ENCODE measurements at places on chromosomes 5 and 9.

- DNase-seq = no peak
Measured at GRCh38 chr9:36298566-36298965, 40.3 kb upstream of the GNE start.

DNA sequence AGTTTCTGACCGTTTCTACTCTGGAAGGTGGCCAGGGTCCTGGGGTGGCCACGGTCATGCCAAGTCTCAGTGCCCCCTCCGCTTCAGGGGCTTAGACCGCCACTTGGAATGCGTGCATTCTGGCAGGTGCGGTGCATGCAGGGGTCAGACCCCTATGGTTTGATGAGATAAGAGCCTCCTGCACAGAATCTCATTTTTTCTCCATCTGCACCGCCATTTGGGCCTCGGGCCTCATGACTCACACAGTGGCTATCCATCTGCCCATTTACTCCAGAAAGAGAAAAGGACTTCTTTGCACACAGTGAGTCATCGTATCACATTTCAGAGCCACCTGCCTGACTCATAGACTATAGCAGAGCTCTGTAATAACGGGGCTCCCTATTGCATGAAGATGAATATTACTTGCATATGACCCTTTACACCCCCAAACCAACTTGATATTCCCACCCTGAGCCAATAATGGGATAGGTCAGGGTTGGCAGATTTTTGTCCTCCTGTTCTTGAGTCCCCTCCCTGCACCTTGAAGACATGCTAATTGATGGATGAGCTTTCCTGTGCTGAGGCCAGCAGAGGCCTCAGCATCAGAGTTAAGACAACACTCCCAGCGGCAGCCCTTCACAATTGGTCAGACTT, 157.4 kb downstream of the NR3C1 start:
- DNase-seq = no peak

- no peak for DNase-seq
Measured at GRCh38 chr9:38066914-38067858, 1.8 kb downstream of the SHB start.

DNA sequence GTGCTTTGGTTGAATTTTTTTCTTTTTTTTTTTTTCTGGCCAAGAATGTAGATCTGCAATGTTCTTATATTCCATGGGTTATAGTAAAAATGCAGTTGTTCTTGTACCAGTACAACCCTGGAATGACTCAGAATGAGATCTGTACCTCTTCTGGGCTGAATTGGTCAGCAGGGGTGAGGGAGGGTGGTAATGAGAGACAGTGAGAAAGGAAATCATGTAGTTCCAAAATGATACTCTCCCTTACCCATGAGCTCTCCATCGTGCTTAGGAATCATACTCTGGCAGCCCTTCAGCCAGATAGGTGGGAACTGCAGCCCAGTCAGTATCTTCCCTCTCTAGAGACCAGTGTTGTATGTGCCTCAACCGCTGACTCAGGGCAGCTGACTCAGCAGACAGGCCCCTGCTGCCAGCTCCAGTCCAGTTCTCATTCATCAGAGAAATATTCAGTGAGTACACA, 2.1 kb upstream of the GLIS3 start:
- DNase-seq = peak; percentile 24

DNA sequence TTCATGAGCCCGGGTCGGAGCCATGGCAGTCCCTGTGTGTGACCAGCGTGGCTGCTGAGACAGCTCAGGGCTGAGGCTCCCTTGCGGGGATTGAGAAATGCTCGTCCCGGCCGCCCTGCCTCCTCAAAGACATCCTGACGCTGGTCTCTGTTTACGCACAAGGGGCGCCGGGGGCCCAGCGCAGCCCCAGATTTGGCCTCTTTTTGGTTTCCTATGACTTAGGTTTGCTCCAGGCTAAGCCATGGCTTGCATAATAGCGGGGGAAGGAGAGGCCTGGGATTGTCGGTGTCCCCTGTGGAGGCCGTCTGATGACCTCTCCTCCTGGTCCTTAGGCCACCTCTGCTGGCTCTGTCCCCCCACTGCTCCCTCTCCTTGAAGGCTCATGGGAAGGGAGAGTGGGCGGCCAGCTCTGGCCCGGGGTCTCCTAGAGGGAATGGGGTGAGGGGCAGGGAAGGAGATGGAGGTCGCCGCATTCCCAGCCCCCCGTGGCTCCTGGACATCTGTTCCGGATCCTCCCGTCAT, 3.5 kb downstream of the LAMC3 start:
- no peak for DNase-seq

DNA sequence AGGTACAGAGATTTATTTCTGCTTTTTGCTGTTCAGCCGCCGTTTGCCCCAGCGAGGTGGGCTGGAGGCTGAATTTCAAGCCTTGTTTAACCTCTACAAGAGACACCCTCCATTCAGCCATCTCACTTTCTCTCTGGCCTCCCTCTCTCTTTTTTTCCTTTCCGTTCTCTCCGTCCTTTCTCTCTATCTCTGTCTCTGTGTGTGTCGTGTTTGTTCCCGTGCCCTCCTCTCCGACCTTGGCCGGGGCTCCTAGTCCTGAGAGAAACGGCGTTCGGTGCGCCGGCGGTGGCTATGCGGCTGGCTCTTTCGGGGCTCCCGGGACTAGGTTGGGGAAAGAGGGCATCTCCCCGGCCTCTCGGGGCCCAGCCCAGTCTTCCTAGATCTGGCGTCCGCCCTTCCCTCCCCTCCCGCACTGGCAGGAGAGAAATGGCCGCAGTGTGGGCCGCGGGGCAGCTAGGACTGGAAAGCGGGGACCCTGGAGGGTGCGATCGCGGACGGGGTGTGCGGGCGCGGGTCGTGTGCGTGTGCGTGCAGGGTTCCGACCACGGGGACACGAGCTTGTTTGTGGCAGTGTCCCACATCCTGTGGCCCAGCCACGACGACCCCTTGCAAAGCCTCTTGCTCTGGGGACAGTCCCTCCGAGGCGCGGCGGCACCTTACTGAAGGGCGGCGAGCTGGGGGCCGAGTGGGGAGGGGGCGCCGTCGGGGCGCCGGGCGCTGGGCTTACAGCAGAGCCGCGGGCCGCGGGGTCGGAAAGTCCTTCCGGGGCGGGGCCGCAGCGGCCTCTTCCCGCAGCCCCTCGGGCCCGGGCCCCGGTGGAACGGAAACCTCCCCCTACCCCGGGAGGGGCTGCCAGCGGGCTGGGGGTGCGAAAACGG, 5.7 kb downstream of the LHX2 start:
- DNase-seq = no peak

DNA sequence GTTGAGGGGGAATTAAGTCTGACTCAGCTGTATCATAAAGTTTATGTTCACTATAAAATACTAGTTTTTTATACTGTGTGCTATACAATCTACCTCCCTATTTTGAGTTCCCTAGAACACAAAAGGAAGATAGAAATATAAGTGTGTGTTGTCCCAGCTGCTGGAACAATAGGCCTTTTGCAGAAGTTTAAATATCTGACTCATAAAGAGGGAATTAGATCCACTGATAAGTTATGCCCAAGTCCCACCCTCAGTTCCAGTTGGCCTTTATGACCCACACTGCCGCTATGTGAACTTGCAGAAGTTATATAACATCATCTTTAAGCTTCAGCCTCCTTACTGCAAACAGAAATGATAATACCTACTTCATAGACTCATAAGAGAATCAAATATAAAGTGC, 88.5 kb upstream of the DAB2 start:
- no peak for DNase-seq

- no peak for DNase-seq
Measured at GRCh38 chr9:120265791-120266190, 314.2 kb downstream of the CDK5RAP2 start.

- no peak for DNase-seq
Measured at GRCh38 chr9:122248448-122248865, 16.2 kb downstream of the RBM18 start.

GRCh38 chr5:57889558-57889957, 406.9 kb upstream of the ACTBL2 start:
- DNase-seq = no peak

- DNase-seq = no peak
Measured at GRCh38 chr5:56735849-56736641, 79.3 kb upstream of the MAP3K1 start.

Data from activated T-cell treated with anti-CD3 and anti-CD28 coated beads for 48 hours (primary cell).